ENCODE measurements at places on chromosomes 7 and 10.

DNA sequence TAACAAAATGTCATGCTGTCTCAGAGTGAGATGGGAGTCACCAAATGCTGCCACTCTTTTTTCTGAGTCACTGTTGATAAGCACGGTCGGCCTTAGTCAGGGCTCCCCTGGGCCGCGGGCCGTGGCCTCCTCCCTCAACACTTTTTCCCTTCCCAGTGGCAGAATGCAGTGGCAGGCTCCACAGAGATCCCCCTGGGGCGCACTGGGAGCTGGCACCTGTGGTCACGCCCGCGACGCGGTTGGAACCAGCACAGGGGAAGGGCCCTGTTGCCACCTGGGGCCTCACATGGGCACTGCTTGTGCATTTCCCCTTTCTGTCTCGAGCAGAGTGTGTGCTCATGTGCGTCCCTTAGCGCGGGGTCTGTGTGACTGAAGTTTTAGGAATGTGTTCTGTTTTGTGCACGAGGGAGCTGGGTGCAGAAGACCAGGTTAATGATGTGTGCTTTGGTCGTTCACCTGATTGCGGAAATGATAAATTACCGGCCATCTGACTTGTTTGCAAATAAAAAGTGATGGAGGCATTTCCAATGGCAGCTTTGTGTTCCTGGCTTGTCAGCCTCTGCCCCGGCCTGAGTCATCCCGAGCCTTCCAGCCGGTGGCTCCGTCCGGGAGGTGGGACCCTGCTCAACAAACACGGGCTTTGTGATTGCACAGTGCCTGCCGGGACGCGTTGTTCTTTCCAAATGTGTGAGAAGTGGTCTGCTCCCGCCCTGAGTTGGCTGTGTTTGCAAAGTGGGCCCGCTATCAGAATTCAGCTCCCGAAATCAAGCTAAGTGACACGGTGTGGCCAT, 100.7 kb downstream of the NKX6-2 start:
- DNase-seq: no peak

DNA sequence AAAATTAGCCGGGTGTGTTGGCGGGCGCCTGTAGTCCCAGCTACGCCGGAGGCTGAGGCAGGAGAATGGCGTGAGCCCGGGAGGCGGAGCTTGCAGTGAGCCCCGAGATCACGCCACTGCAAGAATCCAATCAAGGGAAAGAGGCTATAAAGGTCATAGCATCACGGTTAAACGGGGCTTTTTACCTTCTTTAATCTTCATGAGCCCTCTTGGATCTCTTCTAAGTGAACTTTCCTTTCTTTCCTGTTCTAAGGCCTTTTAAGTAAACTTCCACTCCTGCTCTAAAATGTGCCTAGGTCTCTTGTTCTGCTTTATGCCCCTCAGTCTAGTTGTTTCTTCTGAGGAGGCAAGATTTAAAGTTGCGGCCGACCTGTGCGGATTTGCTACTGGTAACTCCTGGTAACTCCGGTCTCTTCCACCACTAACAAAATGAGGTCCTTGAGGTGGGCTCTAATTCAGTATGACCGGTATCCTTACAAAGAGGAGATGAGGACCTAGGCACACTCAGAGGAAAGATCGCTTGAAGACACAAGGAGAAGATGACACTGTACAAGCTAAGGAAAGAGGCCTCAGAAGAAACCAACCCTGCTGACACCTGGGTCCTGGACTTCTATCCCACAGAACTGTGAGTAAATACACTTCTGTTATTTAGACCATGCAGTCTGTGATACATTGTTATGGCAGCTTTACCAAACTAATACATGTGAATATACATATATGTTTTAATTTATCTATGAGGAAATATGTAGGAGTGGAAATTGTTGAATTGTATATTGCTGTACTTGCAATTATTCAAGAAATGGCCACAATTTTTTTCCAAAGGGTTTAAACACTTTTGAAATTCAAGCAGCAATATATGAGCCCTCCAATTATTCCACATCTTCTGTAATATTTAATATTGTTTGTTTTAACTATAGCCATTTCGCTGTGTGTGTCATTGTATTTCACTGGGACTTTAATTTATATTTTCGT, 331.5 kb upstream of the CNTNAP2 start:
- DNase-seq: no peak

DNA sequence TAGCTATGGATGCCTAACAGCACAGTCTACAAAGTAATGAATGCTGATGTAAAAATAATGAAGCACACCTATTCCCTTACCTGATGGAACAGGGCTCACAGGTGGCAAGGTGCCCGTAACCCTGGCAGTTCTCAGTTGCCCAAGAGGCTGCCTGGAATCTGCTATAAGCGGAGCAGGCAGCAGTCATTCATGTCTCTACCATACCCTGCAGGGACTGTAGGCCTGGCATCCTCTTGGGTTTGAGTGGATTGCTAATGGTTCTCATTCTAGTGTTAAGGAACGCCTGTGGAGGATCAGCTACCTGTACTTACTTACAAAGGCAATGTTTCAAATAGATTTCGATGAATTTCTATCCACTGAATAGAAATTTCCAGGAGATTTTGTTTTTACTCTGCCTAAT, 38.4 kb downstream of the BAIAP2L1 start:
- DNase-seq: no peak

DNA sequence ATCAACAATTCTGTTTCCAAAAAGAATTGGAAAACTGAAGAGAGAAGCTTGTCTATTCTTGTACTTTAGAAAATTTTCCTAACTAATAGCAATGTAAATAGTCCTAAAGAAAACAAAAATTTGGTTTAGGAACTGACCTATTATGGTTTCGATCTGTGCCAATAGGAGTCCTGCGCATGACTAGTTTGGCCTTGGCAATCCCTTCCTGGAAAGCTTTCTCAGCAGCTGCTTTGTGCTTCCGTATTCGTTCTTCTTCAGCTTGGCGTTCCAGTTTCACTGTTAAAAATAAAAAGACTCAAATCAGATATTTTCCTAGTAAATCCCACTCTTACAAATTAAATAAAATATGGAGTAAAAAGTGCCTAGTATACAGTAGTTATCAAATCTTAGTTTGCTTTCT, 36.6 kb downstream of the FZD9 start:
- DNase-seq: no peak

DNA sequence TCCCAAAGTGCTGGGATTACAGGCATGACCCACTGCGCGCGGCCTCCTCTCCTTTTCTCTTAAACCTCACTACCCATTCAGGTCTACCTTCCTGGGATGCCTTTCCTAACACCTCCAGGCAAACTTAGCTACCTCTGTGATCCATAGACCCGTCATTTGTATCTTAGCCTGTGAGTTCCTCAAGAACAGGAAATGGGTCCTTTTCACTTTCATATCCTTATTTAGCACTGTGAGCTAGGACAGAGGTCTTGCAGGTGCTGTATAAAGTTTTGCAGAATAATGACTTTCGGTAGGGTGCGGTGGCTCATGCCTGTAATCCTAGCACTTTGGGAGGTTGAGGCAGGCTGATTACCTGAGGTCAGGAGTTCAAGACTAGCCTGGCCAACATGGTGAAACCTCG, 215.7 kb downstream of the RELN start:
- no peak for DNase-seq

GRCh38 chr10:104706886-104707285, 65.8 kb downstream of the SORCS3 start:
- DNase-seq: no peak

Measured in NCI-H1417 treated with DMSO at 0.1 percent for 48 hours (cell line).